ENCODE measurements at places on chromosomes 2 and 18. TPM values are rescaled to one million over a fixed set of nuclear protein-coding genes. Genes with fewer than 3 reads are reported as not detected.

DNA sequence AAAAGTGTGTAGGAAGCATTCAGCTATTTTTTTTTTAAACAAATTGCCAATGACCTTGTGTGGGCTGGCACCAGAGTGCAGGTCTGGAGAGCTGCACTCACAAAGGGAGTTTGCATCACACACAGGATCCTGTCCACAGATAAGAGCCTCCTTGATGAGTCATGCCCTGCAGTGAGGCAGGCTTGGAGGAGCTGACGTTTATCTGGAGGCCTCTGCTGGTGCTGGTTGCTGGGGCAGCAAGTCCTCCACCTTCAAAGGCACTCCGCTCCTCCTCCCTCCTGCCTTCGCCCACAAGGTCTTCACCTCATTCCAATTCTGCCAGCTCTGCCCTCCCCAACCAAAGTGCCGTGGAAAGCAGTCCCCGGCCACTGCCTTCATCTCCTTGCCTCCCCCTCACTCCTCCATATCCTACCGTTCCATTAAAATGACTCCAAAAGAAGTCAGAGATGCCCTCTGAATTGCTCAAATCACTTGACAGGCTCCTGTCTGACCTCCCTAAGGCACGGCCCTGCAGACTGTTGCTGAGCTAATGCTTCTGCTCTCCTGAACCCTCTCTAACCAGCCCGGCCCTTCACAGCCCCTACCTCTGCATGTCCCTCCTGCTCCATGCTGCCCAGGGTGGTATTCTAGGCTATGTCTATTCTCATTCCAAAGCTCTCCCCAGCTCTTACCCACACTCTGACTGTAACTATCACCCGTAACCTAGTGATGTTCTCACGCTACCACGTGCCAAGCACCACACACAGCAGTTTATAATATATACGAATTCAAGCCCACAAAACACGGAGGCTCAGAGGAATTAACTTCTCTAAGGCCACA, 30.9 kb downstream of the LONRF2 start:
- DNase-seq, result no peak

DNA sequence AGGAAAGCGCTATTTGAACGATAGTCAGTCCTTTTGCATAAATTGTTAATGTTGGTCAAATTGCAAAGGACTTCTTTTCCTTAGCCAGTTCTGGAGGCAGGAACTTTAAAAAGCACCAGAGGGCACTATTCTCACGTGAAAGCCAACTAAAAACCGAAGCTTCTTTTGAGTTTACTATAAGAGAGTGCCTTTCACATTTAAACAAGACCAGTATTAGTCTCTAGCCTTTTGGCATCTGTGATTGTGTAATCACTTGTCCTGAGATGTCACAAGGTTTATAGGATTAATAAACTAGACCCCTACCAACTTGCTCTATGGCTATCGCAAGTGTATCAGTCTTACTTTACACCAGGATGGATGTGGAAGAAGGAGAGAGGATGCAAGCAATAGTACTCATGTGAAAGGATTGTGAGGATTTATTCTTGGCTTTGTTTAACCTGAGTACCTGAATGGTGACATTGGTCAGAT, 14.4 kb upstream of the STAT4 start:
- no peak for DNase-seq

- no peak for DNase-seq
Observed at GRCh38 chr2:73260338-73260984, 23.8 kb downstream of the FBXO41 start.

GRCh38 chr2:109376796-109377495, 236.8 kb downstream of the SEPTIN10 start:
- peak; percentile 43 for DNase-seq

DNA sequence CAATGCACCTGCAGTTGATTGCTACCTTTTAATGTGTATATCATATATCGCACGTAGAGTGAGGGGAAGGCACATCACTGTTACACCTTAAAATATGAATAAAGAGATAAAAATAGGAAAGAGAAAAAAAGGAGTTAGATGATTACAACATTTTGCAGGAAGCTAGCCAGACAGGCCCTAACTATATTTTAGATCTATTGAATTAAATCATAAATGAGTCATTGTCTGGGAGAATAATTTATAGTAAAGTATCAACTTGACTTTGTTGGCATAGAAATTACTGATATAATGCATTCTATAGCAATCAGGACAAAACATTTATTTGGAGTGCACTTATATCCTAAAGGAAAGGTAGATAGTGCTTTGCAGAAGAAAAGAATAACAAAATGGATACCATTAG, 384.9 kb upstream of the NXPH2 start:
- no peak for DNase-seq

DNA sequence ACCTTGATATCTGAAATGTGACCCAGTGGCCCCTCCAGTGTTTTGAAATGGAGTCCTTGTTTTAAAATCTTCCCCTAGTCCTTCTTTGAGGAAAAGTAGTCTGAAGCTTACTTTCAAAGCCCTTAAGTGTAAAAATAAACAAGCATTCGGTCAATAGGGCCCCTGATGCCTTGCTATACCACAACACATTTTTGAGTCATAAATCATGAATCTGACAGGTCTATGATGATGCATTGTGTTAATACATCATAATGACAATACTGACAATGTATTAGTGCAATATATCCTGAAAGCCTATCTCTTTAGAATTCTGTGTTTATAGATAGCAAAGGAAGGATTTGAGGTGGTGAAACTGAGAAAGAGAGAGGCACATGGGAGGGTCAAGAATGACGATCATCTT, 464.2 kb downstream of the MEIS1 start:
- DNase-seq, result no peak

GRCh38 chr2:224613543-224614286, 28.6 kb upstream of the CUL3 start:
- DNase-seq, result no peak

- no peak for DNase-seq
Observed at GRCh38 chr2:17401096-17401495, 117.1 kb downstream of the RAD51AP2 start.

DNA sequence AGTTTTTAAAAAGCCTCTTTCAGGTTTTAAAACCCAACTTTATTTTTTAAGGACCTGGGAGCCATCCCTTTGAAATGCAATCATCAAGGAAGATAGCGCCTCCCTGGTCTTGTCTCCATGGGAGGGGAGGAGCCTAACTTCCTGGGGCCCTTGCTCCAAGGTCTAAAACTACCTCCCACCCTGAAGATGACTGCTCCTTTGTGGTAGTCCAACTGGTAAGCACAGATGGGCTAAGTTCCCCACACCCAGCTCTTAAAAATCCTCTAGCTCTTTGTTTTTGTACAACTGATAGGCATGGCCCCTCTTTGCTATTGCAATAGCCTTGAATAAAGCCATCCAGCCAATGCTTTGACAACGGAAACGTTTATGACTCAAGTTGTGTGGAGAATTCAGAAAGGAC, 716.8 kb downstream of the CBLN2 start:
- DNase-seq, result no peak

DNA sequence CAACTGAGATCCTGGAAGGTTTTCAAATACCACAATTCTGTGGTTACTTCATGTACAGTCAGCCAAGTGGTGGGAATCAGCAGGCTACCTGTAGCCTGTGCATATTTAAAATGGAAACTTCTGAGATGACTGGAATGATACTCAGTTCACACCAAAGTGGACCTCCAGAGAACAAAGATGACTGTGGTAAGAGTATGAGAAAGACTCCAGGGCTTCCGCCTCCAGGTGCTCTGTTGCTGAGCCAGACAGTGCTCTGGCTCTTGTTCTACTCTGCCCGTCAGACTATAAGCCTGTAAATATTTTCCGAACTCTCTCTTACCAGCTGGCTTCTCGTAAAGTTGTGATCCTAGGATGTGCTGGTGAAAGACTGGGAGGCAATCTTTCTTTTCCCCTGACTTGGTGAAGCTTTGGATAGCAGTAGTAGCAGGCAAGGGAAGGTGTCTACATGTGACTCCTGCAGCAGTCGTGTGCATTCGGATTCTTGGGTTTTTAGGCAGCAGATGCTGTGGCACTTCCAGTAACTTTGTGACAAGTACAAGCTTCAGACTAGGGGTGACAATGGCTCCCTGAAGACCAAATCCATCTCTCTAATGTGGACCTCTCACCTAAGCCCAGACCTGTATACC, 23.1 kb downstream of the ST3GAL5 start:
- DNase-seq, result no peak

DNA sequence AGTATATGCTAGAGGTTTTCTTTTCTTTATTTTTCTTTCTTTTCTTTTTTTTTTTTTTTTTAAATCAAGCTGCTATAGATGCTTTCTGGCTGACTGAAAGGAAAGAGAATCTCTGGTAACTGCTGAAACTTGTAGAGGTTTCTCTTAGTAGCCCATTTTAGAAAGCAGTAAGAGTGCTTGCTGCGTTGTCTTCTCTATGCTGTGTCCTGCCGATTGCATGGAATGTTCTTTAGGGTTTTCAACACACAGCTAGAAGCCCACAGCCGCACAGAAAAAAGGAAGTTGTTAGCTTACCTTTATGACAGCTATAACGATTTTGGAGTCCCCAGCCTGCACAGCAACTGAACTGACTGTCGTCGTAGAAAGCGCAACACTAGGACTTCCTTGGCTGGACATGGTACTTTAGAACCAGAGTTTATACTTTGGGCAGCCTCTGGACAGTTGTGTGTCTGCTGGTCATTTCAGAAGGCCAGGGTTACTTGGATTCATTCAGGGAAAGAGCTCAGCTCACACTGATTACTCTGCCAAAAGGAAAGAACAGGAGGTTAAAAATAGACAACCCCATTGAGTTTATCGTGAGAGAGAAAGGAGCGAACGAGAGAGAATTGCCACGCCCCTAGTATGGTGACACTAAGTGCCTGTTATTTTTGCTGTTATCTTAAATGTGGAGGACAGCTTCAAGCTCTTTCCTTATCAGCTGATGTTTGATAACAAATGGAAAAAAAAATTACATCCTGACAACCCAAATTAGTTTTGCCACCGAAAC, at the start of gene CCDC141:
Gene CCDC141 (minus strand): TSS at position 592 of the 766 bp plus-strand sequence. CDS start 196 bp downstream, at position 396.
- no peak for DNase-seq

DNA sequence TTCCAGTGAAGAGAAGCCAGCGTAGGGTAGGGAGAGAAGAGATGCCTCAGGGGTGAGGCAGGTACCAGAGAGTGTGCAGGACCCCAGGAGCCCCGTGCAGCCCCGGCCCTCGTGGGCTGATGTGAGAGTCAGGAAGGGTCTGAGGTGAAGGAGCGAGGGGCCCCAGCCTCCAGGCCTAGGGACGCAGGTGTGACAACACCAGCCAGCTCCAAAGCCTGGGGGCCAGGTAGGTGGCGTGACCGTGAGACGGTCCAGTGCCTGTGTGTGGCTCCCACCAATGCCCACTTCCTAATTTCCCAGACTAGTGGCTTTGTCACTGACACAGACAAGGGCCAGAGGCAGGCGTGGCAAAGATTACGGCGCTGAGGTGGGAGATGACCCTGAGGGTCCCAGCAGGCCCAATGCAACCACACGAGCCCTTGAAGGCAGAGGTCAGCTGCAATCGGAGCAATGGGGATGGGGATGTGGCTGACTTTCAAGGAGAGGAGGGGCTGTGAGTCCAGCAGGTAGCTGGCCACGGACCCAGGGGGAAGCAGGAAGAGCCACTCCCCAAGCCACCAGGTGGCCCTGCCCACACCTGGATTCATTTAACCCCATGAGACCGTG, 86.0 kb upstream of the SNTG2 start:
- no peak for DNase-seq

DNA sequence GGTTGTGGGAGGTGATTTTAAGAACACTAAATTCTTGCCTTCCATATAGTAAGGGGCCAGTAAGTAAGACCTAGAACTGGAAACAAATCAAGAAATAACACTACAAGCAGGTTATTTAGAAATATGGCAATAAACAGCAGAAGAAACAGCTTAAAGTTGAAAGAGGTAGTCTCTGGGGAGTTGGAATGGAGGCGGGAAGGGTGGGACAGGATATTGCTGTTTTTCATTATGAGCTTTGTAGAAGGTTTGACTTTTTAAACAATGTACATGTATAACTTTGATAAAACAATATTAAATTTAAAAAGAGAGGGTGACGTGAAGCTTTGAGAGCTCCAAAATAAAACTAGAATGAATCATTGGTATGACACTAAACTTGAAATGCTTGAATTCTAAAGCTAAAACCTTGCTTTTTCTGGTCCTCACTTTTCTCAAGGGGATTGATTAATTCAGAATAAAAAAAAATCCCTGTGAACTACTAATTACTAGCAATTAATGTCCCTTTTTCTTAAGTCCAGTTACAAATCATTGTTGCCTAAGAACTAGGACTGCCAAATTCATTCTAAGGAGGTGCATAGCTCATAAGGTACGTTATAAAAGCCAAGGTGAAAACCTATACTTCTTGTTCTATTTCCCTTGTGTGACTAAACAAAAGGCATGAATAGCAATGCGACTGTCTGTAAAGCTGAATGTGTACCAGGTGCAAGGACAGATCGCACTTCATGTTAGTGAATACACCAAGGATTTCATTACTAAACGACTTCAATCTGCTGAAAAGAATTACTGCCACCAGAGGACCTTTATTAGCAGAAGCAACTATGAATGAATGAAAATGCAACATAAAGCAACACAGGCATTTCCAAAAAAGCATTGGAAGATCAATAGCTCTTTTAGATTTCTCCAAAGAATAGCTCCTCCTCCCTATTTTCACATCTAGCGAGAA, 177.5 kb downstream of the RBM43 start:
- DNase-seq, result no peak

- no peak for DNase-seq
Observed at GRCh38 chr2:30964334-30965005, 157.2 kb upstream of the CAPN13 start.

- DNase-seq, result no peak
Observed at GRCh38 chr2:60474301-60474700, 79.2 kb downstream of the BCL11A start.

DNA sequence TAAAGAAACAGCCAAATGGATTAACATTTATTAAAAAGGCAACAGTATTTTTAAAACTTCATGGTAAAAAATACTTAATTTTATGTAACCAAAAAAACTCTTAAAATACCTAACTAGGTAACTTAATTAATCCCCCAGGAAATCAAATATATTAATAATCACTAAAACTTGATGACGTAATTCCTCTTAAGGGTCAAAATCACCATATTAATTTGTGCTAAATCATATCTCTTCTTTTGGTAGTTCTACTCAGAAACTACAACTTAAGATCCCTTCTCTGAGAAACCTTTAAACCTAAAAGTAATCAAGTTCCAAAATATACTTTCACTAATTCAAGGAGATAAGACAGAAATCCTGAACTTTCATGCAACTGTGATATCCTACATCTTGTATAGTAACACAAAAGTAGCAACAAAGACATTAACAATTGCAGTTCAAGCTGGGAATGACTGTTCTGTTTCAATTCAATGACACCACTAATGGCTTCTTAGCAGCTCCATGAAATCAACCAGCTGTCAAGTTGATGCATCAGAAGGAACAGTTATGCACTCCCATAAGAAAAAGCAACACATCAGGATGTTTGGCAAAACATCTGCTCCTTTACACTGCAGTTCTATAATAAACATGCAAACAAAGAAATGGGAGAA, 4.0 kb downstream of the BAZ2B start:
- no peak for DNase-seq

- no peak for DNase-seq
Observed at GRCh38 chr2:178157574-178157973, 36.7 kb upstream of the OSBPL6 start.

The PAX8 gene
- total RNA-seq, result 2.1 TPM

The KCNG2 gene
- not detected for total RNA-seq

The TTC21B gene
- total RNA-seq, result 12.0 TPM

The ANKAR gene
- 2.0 TPM for total RNA-seq

The CTAGE1 gene
- total RNA-seq, result not detected

The KCNE4 gene
- total RNA-seq, result 2.5 TPM

The SALL3 gene
- total RNA-seq, result 0.21 TPM

The DUSP19 gene
- total RNA-seq, result 6.2 TPM

The STK36 gene
- total RNA-seq, result 60.4 TPM

The ELOA2 gene
- not detected for total RNA-seq

The PDIA6 gene
- total RNA-seq, result 281 TPM

The GALR1 gene
- 0.07 TPM for total RNA-seq

The KIF1A gene
- 112 TPM for total RNA-seq

The DSG1 gene
- total RNA-seq, result 40.8 TPM

The TSPYL6 gene
- not detected for total RNA-seq

Measured in type B pancreatic cell (in vitro differentiated cells).